ENCODE measurements at places on chromosomes 7 and 10. TPM values are rescaled to one million over a fixed set of nuclear protein-coding genes. Genes with fewer than 3 reads are reported as not detected.

The NOS3 gene
- polyA plus RNA-seq = 15.8 TPM

The KCP gene
- polyA plus RNA-seq = 0.42 TPM

The DHTKD1 gene
- 12.9 TPM for polyA plus RNA-seq

The PKD1L1 gene
- polyA plus RNA-seq = 0.19 TPM

The ELN gene
- 191 TPM for polyA plus RNA-seq

The NME8 gene
- polyA plus RNA-seq = not detected

The CYP17A1 gene
- not detected for polyA plus RNA-seq

The SPDYE2 gene
- 0.14 TPM for polyA plus RNA-seq

The CPA4 gene
- polyA plus RNA-seq = not detected

The WDFY4 gene
- 2.0 TPM for polyA plus RNA-seq

The CDC14C gene
- polyA plus RNA-seq = 0.09 TPM

The SEMA3D gene
- polyA plus RNA-seq = 3.8 TPM

The STEAP2 gene
- 8.7 TPM for polyA plus RNA-seq

The TYW1B gene
- 2.6 TPM for polyA plus RNA-seq

The GLI3 gene
- polyA plus RNA-seq = 8.1 TPM

The SPDYE11 gene
- not detected for polyA plus RNA-seq

The FZD8 gene
- 3.1 TPM for polyA plus RNA-seq

The NEURL1 gene
- 27.8 TPM for polyA plus RNA-seq

The ATOH7 gene
- polyA plus RNA-seq = 0.06 TPM

The EEF1AKMT2 gene
- polyA plus RNA-seq = 12.1 TPM

The DRGX gene
- polyA plus RNA-seq = 0.04 TPM

The GRID2IP gene
- 0.13 TPM for polyA plus RNA-seq

The EPO gene
- polyA plus RNA-seq = not detected

The GPR146 gene
- 43.9 TPM for polyA plus RNA-seq

The LIPF gene
- not detected for polyA plus RNA-seq

The LRRC18 gene
- polyA plus RNA-seq = 0.47 TPM

The ZMIZ2 gene
- polyA plus RNA-seq = 36.7 TPM

The DOCK1 gene
- 33.3 TPM for polyA plus RNA-seq

The MAPK8 gene
- 23.1 TPM for polyA plus RNA-seq

The ASB10 gene
- not detected for polyA plus RNA-seq

The PON1 gene
- polyA plus RNA-seq = 0.13 TPM

The CYP3A5 gene
- polyA plus RNA-seq = 7.1 TPM

The HABP2 gene
- polyA plus RNA-seq = 0.10 TPM

The KLF14 gene
- 0.03 TPM for polyA plus RNA-seq

The SPDYE16 gene
- 0.23 TPM for polyA plus RNA-seq

The NKX2-3 gene
- polyA plus RNA-seq = not detected

The SP4 gene
- polyA plus RNA-seq = 4.0 TPM

The WIPF3 gene
- 3.4 TPM for polyA plus RNA-seq

The PTPRZ1 gene
- polyA plus RNA-seq = 1.5 TPM

The OR2A7 gene
- polyA plus RNA-seq = 1.2 TPM

The CYP26C1 gene
- not detected for polyA plus RNA-seq

The KNDC1 gene
- 0.47 TPM for polyA plus RNA-seq

The CCNJ gene
- polyA plus RNA-seq = 3.5 TPM

The FBXO24 gene
- 0.57 TPM for polyA plus RNA-seq

The ZNF117 gene
- 3.1 TPM for polyA plus RNA-seq

The CTAGE15 gene
- polyA plus RNA-seq = 0.08 TPM

All from urinary bladder (tissue), 4 donors.